ENCODE measurements at places on chromosomes 2 and 18.

DNA sequence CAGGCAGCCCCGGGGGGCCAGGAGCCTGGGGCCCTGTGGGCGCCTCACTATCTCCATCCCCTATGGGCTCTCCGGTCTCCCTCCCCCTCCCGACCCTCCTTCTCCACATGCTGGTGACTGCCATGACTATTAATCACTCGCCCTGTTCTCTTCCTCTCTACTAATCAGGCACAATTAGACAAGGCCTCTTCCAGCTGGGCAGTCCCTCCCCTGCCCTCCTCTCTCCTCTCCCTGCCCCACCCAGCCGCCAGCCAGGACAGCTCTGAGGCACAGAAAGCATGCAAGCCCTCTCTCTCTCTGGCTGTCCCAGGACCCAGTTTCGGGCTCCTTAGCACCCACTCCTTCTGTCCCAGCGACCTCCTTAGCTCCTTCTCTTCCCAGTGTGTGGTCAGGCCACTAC is 5.8 kb downstream of the ASIC4 start:
- DNase-seq = no peak

GRCh38 chr2:46226620-46227019 is 70.6 kb upstream of the EPAS1 start:
- DNase-seq = no peak

GRCh38 chr18:69882965-69883668 is 64.6 kb downstream of the CD226 start:
- DNase-seq = no peak

DNA sequence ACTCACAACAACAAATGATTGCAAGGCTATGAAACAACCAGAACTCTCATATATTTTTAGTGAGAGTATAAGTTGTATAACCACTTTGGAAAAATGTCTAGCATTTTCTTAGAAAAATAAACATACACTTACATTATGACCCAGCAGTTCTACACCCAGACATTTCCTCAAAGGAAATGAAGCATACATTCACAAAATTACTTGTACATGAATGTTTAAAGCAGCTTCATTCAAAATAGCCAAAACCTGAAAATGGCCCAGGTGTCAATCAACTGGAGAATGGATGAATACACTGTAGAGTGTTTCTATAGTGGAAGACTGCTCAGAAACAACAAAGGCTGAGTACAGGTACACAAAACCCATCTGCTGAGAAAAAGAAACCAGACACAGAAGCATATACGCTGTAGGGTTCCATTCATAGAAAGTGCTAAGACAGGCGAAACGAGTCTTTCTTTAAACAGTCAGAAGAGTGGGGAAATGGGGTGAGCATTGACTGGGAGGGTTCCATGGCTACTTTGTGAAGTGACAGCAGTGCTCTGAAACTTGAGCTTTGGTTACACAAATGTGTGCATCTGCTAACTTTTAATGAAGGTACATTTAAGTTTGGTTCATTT is 799.0 kb downstream of the DCDC2C start:
- no peak for DNase-seq

- DNase-seq = no peak
Measured at GRCh38 chr2:43427032-43427424, 168.8 kb downstream of the THADA start.

DNA sequence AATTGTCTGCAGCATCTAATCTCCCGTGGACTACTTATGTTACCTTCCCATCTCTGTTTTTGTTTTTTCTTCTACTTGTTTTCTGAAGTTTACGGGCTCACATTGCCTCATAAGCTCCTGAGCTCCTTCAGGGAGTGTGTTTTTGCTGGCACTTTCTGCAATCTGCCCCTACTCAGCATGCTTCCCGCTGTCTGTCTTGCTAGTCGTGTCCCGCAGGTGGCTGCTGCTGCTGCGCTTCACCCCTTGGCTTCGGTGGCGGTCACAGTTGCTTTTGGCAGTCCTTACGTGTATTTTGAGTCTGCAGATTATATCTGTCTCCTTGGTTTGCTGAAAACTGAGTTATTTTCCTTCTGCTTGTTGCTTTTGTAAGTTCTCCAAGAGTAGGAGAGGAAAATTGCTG is 37.3 kb downstream of the FER1L5 start:
- no peak for DNase-seq

- no peak for DNase-seq
Measured at GRCh38 chr2:122210898-122211856, 455.7 kb downstream of the TSN start.

- DNase-seq = no peak
Measured at GRCh38 chr2:135736546-135736945, 5.1 kb upstream of the UBXN4 start.

- no peak for DNase-seq
Measured at GRCh38 chr2:121689356-121689755, 40.1 kb upstream of the CLASP1 start.

- DNase-seq = no peak
Measured at GRCh38 chr2:227880460-227880859, 9.0 kb downstream of the DAW1 start.

GRCh38 chr2:207230261-207231105 is 64.7 kb upstream of the KLF7 start:
- DNase-seq = no peak

DNA sequence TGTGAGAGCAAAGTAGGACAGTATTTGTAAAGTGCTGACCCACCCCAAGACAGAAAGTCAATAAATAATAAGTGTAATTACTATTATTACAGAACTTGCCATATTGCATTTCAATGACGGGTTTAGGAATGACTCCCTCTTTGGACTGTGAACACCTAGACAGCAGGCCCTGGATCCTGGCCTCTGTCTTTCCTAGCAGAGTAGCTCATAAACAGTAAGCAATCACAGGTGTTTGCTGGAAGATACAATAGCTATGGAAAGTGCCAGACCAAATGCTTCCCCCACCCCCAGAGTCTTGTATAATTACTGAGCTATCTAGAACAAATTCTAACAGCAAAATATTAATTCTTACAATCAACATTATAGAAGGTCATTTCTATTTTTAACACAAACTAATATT is 20.1 kb upstream of the MYO1B start:
- no peak for DNase-seq

DNA sequence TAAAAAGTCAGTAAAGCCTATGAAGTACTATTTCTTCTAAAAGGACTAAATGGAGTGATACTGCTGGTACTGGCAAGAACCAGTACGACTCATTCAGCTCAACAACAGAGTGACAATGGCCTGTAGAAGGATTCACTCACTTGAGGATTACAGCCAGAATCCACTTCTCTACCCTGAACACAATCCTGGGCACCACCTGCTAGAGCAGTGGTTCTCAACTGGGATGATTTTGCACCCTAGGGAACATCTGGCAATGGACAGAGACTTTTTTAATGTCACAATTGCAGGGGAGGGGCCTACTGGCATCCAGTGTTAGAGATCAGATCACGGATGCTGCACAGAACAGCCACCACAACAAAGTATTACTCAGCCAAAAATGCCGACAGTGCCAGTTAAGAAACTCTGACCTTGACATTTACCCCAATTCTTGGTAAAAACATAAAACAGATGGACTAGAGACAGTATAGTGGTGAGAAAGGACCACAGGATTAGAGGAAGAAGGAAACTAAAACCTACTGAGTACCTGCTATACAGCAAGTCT is 5.0 kb downstream of the SPIRE1 start:
- DNase-seq = no peak

GRCh38 chr2:240615820-240616547 is 9.3 kb upstream of the GPR35 start:
- peak; percentile 5 for DNase-seq

GRCh38 chr18:9066358-9066757 is 36.1 kb upstream of the NDUFV2 start:
- DNase-seq = no peak

GRCh38 chr2:72214429-72215143 is 66.9 kb upstream of the CYP26B1 start:
- no peak for DNase-seq

DNA sequence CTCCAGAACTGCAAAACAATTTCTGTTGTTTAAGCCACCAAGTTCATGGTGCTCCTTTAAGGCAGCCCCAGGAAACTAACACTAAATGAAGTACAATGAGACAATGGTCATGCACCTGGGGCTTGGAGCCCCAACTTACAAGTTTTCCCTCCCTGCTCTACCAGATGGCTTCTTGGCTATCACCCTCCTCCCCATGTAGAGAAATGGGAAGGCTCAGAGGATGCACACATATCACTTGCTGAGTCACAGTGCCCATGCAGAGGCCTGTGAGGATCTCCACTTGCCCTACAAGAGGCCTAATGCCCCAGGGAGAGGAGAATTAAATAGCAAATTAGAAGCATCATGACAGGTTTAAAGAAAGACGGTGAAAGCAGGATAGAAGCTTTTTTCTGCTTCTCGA is 270.9 kb downstream of the TTC32 start:
- no peak for DNase-seq

DNA sequence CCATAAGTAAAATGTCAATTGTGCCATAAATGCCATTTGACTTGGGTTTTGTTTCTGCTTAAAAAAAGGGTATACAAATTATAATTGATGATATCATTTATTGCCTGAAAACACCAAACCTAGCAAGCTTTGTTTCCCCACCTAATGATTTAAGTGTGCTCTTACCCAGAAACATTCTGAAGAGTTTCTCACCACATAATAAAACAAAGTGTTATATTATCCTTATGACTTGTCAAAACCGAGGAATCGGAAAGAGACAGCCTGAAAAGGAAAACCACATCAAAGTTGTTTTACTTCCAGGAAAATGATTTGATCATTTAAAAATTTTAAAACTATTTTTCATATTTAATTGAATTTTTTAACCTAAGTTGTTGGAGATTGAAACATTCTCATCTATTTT is 170.5 kb upstream of the SLC39A10 start:
- DNase-seq = no peak

DNA sequence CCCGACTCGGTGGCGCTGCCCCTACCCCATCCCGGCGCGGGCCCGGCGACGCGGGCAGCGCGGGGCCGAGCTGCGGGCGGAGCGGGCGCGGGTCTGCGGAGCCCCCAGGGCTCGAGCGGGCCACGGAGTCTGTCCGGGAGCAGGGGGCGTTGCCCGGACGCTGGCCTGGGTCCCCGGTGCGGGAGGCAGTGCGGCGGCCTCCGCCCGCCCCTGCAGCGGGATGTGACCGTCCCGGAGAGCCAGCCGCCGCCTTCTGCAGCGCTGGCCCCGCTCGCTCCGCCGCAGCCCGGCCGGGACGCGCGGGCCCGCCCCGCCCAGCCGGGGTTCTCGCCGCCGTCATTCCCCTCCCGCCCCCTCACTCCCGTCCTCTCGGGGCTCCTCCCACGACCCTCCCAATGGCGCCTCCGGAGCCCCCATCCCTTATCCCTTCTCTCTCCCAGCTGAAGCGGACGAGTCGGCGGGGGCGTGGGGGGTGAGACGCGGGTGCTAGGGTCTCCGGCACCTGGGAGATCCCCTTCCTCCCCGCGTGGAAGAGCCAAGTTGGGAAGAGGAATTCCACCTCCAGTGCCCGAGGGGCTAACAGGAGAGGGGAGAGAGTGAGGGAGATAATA is at the start of gene FNDC4:
Gene FNDC4 (minus strand): TSS at position 257 of the 611 bp plus-strand sequence. CDS start 521 bp downstream, outside the sequence.
- DNase-seq = peak; percentile 15

DNA sequence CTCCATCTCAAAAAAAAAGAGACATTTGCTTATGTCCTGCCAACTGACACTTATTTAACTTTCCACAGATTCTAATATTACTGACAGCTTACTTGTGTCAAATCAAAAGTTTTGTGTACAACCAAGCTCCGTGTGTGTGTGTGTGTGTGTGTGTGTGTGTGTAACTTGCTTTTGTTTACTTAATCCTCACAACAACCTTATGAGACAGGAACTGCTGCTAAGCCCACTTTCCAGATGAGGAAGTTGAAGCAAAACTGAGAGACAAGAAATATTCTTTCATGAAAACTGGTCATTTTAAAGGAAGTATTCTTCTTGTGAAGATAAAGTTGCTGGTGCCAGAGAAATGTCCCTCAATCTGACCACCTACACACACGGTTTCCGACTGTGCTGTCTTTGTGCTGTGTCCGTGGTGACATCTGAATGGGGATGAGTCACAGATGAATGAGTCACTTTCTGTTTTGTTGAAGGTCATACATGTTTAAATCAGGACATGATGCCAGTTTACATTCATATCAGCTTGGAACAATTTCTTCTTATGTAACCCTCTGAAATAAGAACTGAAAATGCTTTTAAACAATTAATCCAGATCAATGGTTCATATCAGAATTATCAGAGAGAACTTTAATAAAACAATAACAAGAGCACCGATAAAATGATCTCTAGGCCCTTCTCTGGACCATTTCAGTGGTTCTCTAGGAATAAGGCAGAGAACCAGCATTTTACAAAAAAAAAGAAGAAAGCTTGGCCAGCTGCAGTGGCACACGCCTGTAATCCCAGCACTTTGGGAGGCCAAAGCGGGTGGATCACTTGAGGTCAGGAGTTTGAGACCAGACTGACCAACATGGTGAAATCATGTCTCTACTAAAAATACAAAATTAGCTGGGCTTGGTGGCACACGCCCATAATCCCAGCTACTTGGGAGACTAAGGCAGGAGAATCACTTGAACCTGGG is 95.5 kb downstream of the THNSL2 start:
- DNase-seq = no peak

DNA sequence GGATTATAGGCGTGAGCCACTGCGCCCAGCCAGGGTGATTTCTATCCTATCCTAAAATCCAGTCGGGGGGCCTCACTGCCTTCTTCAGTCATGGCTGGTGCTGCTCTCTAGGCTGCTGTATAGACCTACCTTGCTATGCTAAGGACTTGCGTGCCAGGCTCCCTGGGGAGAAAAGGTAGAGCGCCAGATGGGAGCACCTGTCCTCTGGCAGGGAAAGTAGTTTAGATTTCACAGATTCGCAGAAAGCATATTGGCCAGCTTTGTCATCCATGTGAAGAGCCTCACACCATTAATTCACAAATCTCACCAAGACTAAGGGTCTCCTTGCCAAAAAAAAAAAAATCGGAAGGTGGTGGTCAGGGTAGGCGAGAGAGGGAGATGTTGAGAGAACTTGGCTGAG is 217.6 kb downstream of the ATAD2B start:
- DNase-seq = no peak

- no peak for DNase-seq
Measured at GRCh38 chr2:123073956-123074355, 951.1 kb upstream of the CNTNAP5 start.

DNA sequence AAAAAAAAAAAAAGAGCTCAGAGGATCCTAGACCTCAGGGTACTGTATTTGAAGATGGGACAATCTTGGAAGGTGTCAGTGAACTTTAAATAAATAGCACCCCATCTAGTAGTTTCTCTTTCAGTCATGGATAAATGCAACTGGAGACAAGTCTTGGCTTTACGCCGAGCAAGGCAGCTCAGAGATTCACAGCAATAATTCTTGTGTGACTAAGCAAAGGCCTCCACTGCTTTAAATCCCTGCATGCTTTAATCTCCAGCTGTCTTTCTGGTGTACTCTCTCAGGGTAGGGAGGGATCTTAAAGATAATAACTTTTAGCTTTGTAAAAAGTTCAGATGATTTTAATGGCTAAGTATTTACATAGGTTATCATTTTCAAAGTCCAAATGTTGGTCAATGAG is 36.3 kb downstream of the NRXN1 start:
- DNase-seq = no peak

DNA sequence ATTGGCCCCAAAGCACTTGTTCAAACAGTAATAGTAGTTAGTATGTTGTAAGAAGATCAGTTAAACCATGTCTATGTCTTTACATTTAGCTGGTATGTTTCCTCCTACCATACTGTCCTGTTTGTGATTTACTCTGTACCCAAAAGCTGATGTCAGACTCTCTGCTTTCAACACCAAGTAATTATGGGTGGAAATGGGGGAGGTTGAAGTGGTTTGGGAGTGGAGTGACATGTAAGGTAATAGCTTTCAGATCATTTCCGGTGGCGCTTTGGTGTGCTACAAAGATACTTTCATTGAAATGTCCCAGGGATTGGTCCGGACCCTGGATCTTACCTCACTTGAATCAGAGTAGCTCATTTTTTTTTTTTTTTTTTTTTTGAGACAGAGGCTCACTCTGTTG is 39.7 kb upstream of the TGIF1 start:
- DNase-seq = no peak

- DNase-seq = no peak
Measured at GRCh38 chr18:26926066-26926675, 60.7 kb upstream of the AQP4 start.

Measured in transverse colon (tissue), 4 donors.